Activated CD4-positive, alpha-beta T cell treated with anti-CD3 and anti-CD28 coated beads, Interleukin-10, Interleukin-2, amounts not matched to agents 100 ng/mL and 50 ng/mL, durations not matched to agents 16 hours and 8 hours (primary cell): ENCODE measurements at places on chromosomes 11 and 22.

DNA sequence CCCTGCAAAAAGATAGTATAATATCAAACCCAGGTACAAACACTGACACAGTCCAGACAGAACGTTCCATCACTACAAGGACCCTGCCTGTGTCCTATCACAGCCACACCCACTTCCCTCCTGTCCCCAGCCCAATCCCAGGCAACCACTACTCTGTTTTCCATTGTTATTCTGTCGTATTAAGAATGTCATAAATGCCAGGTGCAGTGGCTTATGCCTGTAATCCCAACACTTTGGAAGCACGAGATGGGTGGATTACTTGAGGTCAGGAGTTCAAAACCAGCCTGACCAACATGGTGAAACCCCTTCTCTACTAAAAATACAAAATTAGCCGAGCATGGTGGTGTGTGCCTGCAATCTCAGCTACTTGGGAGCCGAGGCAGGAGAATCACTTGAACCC, 89.0 kb downstream of the TRMU start:
- no peak for DNase-seq

- peak; percentile 76 for DNase-seq
Measured at GRCh38 chr22:45863981-45864751, 112.8 kb downstream of the WNT7B start.

GRCh38 chr11:132118661-132119060, 748.2 kb downstream of the NTM start:
- DNase-seq, result no peak

GRCh38 chr22:46115388-46115678, 35.0 kb upstream of the PPARA start:
- DNase-seq, result no peak

DNA sequence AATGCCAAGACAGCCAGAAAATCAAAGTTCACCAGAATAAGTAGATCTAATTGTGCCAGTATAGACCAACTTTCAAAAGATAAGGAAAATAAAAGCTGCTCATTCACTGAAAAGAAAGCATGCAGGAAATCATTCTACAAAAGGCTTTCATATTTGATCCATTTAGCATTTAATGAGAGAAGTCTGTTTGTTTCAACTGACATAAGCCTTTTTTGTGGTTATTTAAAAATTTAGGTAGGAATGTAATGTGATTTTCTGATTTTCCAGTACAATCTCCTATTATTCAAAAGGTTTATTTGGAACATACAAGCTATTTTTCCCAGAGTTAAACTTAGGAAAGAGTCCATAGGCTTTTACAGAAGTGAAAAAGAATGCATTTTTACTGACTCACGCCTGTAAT, 92.7 kb downstream of the SBF2 start:
- DNase-seq, result no peak

DNA sequence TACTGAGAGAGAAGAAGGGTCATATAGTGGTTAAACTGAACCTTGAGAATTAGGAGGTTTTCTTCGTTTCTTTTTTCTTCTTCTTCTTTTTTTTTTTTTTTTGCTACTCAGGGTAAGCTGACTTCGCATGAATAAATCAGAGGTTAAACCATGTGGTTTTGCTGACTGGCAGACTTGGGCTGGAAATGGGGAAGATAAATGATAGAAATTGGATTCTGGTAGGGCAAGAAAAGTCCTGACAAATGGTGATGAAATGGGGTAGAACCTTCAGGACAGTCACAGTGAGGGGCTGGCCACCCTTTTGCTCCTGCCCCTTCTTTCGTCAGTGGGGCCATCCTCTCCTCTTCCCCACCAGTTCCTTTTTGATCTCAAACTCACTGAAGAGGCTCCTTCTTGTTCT, 1.6 kb upstream of the SWAP70 start:
- no peak for DNase-seq

DNA sequence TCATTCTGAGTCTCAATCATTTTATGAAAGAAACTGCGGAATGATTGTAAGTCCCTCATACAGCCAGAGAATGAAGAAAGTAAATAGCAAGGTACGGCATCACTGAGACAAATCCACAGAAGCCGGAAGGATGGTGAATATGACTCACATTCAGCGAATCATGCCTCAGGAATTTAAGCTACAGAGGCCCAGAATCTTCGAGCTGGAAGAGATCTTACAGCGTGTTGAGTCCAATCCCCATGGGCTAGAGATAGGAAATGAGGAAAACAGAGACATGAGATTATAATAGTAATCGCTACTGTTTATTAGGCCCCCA, 173.2 kb downstream of the KIF18A start:
- DNase-seq, result no peak

DNA sequence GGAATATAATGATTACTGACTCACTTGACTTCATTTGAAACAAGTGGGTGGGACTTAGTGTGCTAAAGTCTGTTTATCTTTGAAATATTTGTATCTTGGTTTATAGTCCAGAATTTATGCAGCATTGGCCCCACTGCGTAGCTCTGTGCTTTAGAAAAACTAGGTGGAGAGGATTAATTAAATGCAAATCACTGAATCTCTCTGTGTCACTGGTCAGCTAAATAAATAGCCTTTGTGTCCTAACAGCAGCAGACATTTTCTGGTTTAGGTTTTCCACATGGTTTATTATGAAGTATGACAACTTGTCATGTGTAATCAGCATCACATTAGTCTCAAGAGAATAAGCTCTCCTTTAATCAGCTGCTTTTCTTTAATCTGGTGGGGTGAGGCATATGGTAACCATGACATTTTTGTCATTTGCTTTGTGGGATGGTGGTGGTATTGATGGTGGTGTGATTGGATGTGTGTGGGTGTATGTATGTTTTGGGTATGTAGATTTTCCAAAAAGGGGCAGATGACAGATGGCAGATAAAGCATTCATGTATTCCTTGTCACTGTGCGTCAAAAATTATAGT, 33.9 kb downstream of the BCL2L13 start:
- DNase-seq, result no peak

DNA sequence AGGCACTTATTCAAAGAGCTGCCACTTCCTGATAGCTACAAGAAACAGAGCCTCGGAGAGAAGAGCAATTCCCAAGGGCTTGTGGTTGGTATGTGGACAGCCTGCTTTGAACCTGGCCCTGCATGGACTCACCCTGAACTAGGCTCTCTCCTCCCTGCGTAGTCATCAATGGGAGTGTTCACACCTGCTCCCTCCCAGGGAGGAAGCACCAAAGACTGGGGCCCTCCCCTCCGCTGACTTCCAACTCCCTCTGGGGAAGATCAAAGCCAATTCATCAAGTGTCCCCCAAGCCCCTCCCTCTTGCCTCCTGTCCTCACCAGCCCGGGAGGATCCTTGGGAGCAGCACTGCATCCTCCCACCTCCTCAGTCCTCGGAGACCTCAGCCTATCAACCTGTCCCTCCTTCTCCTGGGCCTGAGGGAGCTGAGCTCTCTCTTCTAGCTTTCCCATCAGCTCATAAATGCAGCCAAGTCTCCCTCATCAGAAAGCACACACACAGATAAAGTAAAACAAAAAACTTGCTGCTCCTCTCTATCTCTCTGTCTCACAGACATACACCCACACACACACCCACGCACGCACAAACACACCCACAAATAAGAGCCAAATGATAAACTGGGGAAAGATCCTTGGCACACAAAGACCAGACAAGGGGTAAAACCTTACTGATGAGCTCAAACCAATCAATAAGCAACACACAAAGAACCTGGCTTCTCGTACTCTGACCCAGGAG, 3.3 kb downstream of the A4GALT start:
- DNase-seq, result no peak

DNA sequence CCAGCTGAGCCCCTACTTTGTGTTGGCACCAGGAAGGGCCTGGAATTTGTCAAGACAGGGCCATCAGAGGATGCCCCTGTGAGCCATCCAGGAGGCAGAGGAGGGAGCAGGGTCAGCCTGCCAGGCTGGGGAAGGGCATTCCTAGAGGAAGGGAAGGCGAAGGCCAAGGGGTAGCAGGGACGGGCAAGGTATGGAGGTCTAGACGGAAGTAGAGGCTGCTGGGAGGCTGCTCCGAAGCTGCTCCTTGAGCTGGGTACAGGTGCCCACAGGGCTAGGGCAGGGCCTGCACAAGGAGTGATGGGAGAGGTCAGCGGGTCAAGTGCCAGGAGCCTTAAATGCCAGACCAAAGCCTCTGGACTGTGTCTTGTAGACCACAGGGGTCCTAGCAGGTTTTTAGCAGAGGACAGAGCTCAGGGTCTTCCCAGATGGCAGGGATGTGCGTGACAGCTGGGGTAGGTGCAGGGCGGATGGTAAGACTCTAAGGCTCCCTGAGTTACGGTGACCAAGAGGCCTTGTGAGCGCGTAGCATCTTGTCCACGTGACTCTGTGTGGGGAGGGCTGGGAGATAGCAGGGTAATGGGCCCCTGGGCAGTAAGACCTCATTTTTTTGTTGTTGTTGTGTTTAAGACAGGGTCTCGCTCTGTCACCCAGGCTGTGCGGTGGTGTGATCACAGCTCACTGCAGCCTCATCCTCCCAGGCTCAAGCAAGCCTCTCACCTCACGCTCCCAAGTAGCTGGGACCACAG, 31.7 kb upstream of the CSNK1E start:
- no peak for DNase-seq

DNA sequence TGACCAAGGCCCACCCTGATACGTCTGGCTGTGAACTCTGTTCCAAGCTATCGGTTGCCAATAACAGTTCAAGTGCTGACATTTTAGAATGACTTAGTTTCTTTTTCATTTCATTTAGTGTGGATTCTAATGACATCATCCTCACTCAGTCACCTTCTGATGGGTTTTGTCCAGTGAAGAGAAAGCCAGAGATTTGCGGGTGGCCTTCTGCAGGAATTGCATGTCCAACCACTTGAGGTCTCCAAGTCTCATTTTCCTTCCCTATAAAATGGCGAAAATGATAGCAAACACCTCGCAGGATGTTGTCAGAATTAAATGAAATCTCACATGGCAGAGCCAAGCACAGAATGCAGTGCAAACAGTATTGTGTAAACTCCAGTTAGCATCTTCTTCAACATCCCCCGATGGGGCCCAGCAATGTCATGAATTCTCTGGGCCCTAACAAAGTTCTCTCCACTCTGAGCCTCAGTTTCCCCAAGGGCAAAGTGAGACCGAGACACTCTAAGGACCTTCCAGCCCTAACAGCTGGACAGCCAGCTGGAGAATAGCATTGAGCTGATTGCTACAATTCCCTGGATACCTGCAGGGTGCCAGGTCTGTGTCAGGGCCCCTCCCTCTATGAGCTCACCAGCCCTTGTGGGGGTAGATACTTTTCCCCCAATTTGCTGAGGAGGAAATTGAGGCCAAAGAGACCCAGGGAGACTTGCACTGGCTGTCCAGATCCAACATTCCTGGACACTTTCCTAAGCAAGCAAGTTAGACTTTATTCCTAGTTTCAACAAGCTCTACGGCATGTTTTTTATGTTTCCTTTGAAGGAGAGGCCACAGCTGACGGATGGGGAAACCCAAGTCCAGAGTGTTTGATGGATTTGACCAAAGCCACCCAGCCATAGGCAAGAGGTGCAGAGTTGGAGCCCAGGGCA, 286.7 kb downstream of the MN1 start:
- DNase-seq, result no peak
